ENCODE measurements at places on chromosomes 5 and 9.

DNA sequence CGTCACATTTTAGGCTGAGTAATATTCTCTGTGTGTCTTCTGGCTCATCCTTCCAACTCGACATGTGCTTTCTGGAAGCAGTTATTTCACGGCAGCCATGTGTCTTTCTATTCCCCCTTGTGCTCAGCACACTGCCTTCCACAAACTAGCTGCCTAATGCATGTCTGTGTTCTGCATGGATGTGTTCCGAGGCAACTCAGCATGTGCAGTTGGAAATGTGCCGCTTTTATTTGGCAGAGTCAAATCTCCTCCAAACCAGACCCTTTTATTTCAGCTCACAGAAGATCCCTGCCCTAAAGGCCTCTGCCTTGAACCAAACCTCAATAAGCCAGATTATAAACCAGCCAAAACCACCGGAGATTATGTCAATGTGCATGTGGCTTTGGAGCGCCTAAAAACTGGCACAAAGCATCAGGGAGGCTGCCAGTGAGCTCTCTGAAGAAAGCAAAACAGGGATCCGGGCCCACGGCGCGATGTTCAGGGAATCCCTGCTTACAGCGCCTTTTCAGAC is 360.2 kb downstream of the DEPDC1B start:
- DNase-seq = no peak

DNA sequence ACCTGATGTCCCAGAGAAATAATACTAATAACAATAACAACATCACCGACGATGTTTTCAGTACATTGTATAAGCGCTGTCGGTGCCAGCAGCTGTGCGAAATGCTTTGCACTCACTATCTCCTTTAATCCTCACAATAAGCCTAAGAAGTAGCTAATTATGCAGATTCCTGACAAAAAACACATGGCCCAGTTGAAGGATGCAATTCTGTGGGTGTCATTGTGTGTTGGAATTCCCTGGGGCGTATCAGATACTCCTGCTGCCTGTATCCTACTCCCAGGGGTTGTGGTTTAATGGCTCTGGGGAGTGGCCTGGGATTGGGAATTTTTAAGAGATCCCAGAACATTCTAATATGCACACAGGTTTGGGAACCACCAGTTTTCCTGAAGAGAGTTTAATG is 154.0 kb downstream of the RGS3 start:
- no peak for DNase-seq

DNA sequence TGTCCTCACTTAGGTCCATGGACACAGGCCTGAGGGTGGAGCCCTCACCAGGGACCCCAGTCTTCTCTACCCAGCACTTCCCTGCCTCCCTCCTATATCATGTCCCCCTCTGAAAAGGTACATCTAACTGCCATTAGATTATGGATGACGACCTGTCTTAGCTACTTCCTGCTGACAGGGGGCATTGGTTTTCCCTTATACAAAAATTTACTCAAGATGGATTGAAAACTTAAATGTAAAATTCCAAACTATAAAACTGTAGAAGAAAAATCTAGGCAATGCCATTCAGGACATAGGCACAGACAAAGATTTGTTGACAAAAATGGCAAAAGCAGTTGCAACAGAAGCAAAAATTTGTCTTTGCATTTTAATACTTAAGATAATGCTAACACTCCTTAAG is 623.2 kb upstream of the FAM174A start:
- DNase-seq = no peak

DNA sequence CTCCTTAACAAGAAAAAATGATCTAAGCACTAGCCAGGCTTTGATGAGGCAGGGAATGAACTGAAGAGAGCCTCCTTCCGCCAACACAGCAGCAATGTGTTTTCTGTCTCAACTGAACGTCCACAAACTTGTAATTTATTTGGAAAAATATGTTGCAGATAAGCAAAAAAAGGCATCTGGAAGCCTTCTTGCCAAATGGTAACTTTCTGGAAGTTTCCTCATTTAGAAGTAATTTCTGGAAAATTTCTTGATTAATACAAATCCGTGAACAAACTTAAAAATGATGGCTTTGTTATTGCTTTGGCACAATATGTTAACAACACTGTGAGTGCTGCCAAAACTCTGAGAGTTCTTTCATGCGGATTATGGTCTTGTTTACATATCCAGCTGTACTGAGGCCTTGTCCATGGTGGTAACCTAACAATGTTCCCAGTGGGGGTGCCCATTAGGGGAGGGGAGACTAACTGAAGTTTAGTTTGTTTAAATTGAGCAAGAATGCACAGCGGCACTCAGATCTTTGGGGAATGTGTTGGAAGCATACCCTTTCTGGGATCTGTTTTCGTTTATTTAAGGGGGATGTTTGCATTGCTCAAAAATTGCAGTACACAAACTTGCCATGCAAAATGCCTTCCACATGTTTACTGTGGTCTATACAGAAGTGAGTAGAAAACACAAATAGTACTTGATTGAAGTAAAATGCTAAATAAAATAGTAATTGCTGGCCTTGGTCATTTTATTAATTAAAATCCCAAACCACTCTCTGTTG is 334.7 kb downstream of the NR2F1-AS1 start:
- peak; percentile 80 for DNase-seq

DNA sequence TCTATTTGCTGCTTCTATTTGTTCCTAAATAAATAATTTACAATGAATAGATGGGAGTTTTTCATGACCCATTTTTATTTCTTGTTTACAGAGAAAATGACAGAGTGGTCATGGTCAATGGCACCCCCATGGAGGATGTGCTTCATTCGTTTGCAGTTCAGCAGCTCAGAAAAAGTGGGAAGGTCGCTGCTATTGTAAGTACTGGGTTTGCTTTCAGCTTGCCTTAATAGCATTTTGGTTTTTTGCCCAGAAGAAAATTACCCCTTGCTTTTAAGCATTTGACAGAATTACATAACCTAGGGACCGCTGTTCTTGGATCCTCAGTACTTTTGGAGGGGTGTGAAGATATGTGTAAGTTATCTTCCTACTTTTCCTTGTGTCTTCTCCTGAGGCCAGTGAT is 44.1 kb downstream of the TJP2 start:
- DNase-seq = no peak

GRCh38 chr9:130142056-130142455 is 30.1 kb upstream of the NCS1 start:
- no peak for DNase-seq

Data from urinary bladder (tissue), 4 donors.